Diencephalon (tissue), 1 donor: ENCODE measurements at places on chromosomes 11 and 22. TPM values are rescaled to one million over a fixed set of nuclear protein-coding genes. Genes with fewer than 3 reads are reported as not detected.

The TMEM138 gene
- 26.8 TPM for total RNA-seq

The BTG4 gene
- not detected for total RNA-seq

The NXPE4 gene
- not detected for total RNA-seq

The UBE2L6 gene
- 51.4 TPM for total RNA-seq

The IGF2 gene
- 15.7 TPM for total RNA-seq

The MRGPRG gene
- total RNA-seq: not detected

The PHETA2 gene
- 3.5 TPM for total RNA-seq

The GLYAT gene
- not detected for total RNA-seq

The ACTN3 gene
- 0.23 TPM for total RNA-seq

The LMNTD2 gene
- 0.23 TPM for total RNA-seq

The NUDT8 gene
- total RNA-seq: 1.4 TPM

The HEPHL1 gene
- not detected for total RNA-seq

The VPS11 gene
- total RNA-seq: 28.1 TPM

The ANKK1 gene
- total RNA-seq: 0.23 TPM

The ARHGAP42 gene
- total RNA-seq: 15.2 TPM

The ARHGAP20 gene
- 27.2 TPM for total RNA-seq

The GRM5 gene
- 178 TPM for total RNA-seq

The OR10A5 gene
- not detected for total RNA-seq

The WBP2NL gene
- total RNA-seq: 4.2 TPM

The SEC14L6 gene
- total RNA-seq: 2.1 TPM

The APLNR gene
- total RNA-seq: 25.1 TPM

The KRTAP5-11 gene
- not detected for total RNA-seq

The LUZP2 gene
- 131 TPM for total RNA-seq

The SLC22A9 gene
- total RNA-seq: not detected

The CCDC73 gene
- total RNA-seq: not detected

The FZD4 gene
- total RNA-seq: 6.5 TPM

The RIMBP3B gene
- 1.2 TPM for total RNA-seq

The C22orf31 gene
- not detected for total RNA-seq

The VWCE gene
- total RNA-seq: 1.4 TPM

The CHST1 gene
- total RNA-seq: 37.8 TPM

The OR52H1 gene
- 0.69 TPM for total RNA-seq

The EXPH5 gene
- 2.3 TPM for total RNA-seq

The FAM118A gene
- total RNA-seq: 34.1 TPM

The CLMP gene
- 42.0 TPM for total RNA-seq

The DDI1 gene
- total RNA-seq: not detected

The PLEKHB1 gene
- 29.5 TPM for total RNA-seq

The RIC3 gene
- 72.9 TPM for total RNA-seq

The PHF21B gene
- total RNA-seq: 8.8 TPM

The MS4A12 gene
- total RNA-seq: not detected

The C11orf97 gene
- 2.5 TPM for total RNA-seq

The LDHAL6A gene
- total RNA-seq: 0.46 TPM

The LDHA gene
- 196 TPM for total RNA-seq

The C11orf86 gene
- total RNA-seq: not detected

The H19 gene
- total RNA-seq: 9.5 TPM

The CHEK1 gene
- total RNA-seq: 21.9 TPM

The INCENP gene
- 22.6 TPM for total RNA-seq

The ACRV1 gene
- 0.92 TPM for total RNA-seq

The OR5AK2 gene
- total RNA-seq: not detected

The CASP5 gene
- total RNA-seq: not detected

The CCDC34 gene
- 11.3 TPM for total RNA-seq

The ALDH3B1 gene
- total RNA-seq: 0.92 TPM

The BET1L gene
- total RNA-seq: 6.5 TPM

The PRR5L gene
- 14.3 TPM for total RNA-seq

The OR51E2 gene
- under 0.01 TPM for total RNA-seq

The TSPAN32 gene
- total RNA-seq: 0.69 TPM

The LMO2 gene
- 24.7 TPM for total RNA-seq

The MPZL3 gene
- 2.8 TPM for total RNA-seq

The TRIM49D2 gene
- total RNA-seq: not detected
